Activated T-cell treated with anti-CD3 and anti-CD28 coated beads for 1 hour (primary cell): ENCODE measurements at places on chromosomes 5 and 9.

DNA sequence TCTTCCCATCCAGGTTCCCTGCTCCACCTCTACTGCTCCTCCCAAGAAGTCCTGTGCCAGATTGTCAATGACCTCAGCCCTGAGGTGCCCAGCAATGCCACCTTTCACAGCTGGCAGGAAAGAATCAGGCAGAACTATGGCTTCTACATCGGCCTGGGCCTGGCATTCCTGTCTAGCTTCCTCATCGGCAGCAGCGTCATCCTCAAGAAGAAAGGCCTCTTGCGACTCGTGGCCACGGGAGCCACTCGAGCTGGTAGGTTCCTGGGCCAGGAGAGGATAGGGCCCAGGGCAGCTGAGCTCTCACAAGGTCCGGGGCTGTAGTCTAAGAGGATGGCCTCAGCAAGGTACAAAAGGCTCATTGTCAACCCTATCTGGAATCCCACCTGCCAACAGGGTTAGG, 3.1 kb downstream of the NIPAL4 start:
- no peak for DNase-seq

- DNase-seq: no peak
These were observed 205.1 kb downstream of the NTRK2 start for GRCh38 chr9:84874596-84874995.

DNA sequence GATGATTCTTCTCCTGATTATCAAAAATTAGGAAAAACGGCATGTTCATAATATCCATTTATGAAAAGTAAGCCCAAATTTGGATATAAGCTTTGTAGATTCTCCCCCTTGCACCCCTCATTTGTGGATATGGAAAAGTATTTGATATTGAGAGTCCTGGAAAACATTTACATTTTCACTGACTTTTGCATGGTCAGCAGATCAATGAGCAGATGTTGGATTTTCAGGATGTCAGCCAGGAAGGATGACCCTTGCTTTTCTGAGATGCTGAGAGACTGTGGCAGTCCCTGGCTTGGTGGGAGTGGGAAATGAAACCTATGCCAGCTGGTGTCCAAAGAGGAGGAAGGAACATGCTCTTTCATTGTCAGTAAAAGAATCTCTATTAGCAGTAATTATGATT, 410.8 kb downstream of the DMAC1 start:
- DNase-seq: no peak

DNA sequence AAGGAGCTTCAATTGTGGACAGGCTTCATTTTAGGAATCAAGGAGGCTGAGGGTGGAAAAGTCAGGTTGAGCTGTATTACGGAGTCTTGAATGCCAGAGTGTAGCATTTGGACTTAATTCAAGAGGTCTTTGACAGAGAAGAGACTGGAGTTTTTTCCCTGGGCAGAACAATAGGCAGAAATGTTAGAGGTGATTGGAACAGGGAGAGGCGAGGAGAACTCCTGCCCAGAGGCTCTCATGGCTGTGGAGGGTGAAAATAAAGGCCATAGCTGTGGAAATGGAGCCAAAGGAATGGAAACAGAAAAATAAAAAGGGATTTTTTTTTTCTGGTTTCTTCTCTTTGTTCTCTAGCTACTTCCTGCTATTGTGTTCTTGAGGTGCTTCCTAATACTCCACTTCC, 3.7 kb upstream of the IFNB1 start:
- no peak for DNase-seq

DNA sequence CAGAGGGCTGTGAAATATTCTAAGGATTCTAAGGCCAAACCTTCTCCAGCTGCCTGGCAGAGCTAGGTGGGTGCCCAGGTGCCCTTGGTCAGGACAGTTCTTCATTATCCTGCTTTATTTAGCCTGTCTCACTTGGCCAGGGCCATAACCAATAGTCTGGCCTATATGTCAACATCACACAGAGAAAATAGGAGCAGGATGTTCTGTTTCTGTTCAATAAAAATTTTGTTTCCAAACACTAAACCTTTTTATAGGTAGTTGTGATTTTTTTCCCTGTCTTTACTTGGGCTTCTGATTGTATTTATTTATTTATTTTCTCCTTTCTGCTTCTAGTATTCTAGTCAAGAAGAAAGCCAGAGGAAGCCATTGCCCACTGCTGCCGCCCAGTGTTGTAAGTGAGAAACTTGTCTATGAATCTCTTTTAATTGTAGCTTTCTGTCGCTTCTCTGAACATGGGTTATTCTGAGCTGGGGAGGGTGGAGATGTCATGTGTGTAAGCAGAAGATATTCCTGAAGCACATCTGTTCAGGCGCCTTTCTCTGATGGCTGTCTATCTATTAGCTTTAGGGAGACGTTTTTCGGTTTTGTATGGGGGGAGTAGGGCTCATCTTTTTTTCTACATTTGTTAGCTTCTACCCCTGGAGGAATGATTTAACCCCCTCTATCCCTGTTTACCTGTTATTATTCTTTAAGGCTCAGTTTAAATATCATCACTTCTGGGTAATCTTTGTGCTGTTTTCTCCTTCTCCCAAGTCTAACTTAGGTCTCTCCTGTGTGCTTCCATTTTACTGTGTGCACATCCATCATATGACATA, 97.1 kb downstream of the UNC13B start:
- DNase-seq: peak; percentile 41

GRCh38 chr5:159887050-159887449, 29.2 kb upstream of the ADRA1B start:
- no peak for DNase-seq

DNA sequence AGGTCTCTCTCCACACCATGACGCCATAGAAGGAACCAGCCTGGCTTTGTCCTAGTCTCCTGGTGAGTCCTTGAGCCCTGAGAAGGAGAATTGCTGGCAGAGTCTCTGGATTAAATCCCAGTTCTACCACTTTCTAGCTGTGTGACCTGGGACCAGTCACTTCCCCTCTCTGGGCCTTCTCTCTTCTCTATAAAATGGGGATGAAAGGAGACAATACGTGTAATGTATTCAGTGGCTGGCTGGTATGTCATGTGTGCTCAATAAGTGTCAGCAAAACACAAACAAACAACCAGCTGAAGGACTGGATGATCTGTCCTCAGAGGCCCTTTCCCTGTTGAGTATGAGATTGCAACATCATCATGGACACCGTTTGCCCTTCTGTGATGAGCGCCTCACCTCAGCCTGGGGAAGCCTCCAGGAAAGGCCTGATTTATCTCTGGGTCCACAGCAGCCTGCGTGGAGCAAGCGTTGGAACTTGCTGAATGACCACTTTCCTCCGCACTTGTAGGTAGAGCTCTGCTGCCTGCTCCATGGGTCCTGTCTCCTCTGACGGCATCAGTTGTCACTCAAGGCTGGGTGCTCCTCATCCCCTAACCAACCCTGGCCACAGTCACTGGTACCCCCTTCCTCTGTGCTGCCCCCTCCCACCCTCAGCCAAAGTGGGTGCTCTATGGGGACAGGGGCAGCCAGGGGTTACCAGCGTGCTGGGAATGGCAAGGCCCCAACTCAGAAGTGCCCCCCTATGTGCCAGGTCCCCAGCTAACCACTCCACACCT, 3.6 kb upstream of the NR5A1 start:
- DNase-seq: no peak

DNA sequence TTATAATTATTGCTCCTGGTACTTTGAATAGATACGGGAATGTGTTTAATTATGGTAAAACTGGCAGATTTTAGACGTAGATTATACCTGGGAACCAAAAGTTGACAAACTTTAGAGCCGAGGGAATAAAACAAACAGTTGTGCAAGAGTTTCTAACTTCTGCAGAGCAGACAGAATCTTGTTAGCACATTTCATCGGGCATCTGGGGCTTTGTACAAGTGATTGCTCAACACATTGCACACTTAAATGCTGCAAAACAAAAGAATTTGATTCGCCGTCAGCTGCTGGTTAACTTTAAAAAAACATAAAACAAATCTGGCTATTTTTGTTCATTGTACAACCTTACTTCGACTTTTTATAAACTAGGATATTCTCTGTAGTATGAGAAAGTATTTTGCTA, 398.1 kb downstream of the MAN2A1 start:
- no peak for DNase-seq

DNA sequence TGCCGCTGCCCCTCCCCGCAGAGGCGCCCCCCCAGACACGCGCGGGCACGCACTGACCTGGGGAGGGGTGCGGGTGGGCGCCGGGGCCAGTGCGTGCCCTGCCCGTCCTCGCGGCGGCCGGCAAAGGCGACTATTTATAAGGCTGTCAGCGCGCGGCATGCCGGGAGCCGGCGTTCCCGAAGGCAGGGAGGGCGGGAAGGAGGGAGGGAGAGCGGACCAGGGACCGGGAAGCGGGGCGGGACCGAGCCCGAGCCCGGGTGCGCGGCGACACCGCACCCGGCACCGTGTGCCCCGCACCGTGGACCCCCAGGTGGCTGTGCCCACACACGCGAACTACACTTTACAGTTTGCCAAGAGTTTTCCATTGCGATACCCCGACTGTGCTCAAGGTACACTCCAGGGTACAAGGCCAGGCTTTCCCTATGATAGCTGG, at the start of gene AK1:
TSS of gene AK1 (minus strand) at position 110 of the 433 bp plus-strand sequence. CDS start 3,058 bp downstream, outside the sequence.
- DNase-seq: no peak

DNA sequence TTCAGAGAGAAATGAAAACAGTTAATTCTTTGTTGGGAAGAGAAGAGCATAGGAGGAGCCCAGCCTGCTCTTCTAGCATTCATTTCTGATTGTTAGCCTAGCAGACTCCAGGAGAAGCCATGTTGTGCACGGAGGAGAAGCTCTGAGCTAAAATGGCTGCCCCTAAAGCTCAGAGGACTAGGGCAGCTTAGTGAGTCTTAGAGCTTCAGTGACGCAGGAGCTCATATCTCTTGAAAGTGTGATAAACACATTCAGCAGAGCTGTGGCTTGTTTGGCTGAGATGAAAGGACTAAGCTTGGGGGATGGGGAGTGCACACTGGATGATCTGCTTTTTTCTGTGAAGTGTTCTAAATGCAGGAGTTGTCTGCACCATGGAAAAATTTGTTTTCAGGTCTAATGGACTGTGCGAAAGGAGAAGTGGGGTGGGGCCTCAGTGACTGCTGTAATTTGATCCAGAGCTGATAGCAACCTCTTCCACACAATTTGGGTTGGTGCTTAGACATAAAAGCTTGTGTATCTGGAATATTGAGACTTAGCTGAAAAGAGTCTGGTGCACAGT, 58.5 kb downstream of the ZNF462 start:
- no peak for DNase-seq

DNA sequence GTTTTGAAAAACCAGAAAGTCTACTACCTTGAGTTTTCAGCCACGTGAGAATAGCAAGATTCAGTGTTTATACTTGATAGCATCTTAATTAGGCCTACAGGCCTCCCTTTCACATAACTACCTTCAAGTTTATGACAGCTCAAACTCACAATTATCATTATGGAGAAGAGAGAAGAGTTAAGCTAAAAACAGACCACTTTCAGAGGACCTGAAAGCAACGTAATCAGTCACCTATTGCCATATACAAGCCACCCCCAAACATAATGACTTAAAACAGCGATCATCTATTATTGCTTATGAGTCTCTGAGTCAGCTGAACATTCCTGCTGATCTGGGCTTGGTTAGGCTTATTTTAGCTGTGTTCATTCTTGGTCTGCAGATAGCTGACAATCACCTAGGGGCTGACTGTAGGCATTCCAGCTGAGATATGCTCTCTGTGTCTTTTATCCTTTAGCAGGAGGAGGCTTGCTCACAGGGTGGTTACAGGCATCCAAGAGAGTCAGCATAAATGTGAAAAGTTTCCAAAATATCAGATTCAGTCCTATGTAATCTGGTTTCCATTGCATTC, 130.9 kb downstream of the COX7C start:
- DNase-seq: no peak

GRCh38 chr5:157267761-157268480, 2.0 kb downstream of the CYFIP2 start:
- no peak for DNase-seq

DNA sequence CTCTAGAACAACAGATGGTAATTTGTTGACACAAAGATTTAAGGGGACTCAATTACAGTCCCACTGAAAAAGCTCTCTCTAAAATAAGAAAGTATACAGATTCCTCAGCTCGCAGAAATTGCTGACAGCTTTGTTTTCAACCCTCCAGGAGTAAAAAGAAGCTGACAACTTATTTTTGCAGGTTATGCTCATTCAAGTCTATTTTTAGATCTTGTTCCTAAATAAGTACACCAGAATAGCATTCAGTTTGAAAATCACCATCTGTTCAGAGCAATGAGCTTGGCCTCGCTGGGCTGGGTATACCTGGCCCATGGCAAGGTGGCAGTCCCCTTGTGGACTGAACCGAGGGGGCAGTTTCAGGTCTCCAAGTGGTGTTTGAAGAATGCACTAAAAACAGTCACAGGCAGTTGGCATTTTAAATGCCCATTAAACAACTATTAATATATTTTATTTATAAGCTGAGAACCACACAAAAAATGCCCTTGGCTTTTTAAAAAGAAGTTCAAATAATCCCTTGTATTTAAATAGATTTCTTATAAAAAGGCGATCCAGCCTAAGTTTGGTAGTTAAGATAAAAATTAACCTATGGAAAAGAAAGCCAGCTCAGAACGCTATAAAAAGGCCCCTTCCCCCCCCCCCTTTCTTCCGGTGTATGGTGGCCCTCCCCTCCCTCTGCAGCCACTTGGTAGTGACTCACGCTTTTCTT, 169.2 kb downstream of the AUH start:
- DNase-seq: no peak

DNA sequence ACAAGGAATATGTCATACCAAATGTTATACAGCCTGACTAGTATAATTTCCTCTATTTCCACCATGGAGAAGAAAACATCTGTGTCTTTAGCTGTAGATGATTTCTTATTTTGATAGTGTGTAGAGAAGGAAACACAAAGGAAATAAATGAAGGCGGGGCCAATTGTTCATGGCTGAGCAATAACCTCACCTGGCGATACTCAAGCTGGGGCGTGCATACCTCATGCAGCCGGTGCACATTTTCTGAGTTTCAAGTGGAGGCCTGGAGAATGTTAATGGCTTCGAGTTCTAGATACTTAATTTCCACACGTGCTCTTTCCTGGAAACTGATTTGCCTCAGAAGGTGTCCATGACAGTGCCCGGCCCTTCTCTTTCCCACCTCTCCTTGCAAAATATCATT, 127.4 kb upstream of the TAF11L2 start:
- no peak for DNase-seq

DNA sequence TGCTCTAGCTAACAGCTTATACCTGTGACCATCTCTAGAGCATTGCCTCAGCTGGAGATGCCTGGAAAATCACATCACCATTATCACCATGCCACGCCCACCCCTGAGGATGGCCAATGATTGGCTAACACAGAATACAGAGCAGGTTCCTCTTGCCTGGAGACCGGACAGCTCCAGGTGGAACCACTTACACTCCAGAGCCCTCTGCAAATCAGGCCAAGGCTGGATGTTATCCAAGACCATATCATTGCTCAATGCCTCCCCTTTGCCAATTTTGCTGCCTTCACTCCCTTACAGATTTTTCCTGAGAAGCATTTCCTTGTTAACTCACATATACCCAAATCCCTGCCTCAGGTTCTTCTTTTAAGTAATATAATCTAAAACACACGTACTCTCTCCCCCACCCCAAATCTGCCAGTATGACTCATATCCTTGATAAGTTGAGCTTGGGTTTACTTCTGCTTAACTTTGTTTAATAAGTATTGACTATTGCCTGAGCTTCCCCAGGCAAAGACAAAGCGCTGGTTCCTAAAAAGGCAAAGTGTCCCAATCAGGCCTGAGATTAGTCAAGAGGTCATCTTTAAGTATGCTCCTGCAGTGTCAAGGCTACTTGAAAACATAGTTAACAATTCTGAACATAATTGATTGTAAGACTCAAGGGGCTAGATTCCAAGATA, 309.6 kb downstream of the EPB41L4A start:
- DNase-seq: no peak

GRCh38 chr9:98644011-98644410, 64.7 kb downstream of the GABBR2 start:
- no peak for DNase-seq

GRCh38 chr9:708182-708550, 133.3 kb upstream of the DMRT1 start:
- DNase-seq: no peak

- DNase-seq: no peak
These were observed 64.0 kb upstream of the FOXE1 start for GRCh38 chr9:97788763-97789663.
